ENCODE measurements at places on chromosomes 11 and 22.

DNA sequence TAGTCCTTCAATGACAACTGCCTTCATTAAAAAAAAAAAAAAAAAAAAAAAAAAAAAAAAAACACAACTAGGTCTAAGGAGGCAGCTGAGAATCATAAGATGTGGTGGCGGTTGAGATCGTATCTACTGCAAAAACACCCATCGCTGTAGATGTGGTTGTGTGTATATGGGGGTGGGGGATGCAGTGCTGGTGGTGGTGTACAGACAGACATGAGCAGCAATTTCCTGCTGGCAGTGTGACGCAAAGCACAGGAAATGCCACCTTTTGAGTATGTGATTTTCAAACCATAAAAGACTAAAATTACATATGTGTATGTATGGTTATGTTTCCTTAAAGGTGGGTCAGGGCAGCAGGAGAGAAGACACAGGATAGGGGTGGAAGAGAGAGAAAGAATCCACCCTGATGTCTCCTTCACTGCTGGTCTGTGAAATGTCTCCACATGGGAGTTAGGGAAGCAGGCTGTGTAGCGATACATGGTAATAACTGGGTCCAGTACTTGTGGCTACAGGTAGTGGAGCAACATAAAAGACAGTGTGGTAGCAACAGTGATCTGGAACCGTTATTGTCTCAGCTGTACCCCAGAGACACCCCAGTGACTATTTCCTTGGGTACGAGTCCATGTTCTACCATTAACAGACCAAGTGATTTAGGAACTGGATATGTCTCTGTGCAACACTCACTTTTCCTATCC lies 57.9 kb downstream of the SYTL2 start:
- DNase-seq: no peak

DNA sequence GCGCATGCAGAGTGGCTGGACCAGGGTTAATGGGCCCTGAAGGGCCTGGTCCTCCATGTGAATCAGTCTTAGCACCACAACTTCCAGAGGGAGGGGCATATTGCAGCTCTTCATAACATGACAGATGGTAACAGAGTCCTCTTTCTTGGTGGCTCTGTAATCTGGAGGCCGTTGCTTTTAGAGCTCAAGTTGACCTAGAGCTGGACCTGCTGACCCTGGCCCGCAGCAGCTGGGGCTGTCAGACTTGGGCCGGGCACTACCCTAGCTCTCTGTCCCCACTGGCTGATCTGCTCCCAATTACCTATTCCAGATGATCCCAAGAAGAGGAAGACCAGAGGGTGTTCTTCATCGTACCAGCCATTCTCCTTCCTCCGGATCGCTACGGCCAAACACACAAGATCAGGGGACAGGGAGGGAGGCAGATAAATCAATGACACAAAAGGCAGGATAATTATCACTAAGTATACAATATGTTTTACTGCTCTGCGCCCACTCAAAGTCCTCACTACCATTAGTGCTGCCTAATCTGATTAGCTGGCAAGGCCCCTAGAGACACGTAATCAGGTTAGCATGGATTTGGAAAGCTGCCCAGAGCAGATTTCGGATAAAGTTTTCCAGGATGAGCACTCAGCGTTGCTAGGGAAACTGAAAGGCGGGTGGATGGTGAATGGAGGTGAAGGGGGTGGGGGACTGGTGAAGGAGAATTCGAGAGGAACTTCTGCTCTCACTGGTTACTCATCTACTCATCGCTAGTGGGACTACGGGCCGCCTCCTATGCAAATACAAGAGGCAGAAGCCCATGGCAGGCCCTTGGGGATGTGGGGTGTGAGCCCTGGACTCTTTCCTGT lies 64.5 kb upstream of the PHOX2A start:
- DNase-seq: no peak

DNA sequence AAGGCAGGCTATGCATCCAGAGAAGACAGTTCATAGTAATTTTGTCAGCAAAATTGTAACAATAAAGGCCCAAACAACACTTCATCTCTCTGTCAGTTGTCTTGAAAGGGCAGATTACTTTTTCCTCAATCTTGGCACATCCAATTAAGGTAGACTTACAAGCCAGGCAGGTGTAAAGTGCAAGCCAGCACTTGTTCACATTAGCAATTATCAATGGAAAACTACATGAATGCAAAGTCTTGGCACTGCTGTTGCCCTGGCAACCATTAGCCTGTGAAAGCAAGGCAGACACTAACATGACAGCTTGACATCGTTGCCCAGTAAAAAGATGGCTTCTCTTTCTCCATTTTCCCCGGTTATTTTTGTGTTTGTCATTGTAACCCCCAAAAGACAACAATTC lies 677.2 kb upstream of the TENM4 start:
- DNase-seq: no peak

- no peak for DNase-seq
Measured at GRCh38 chr11:130299978-130300377, 14.7 kb downstream of the ZBTB44 start.

DNA sequence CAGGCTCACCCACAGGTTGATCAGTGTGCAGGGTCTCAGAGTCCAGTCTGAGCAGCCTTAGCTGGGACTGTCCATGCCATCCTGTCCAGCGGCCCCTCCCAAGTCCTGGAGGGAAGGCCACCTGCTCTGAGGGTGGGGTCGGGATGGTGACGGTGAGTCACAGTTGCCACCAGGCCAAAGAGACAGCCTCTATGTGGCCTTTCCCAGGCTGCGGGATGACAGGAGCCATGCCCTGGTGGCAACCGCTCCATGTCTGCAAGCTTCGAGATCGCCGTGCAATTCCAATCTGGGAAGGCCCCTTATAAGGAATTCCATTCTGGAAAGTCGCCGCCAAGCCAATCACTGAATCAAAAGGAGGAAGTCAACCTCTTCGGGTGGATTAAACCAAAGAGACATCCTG lies 47.5 kb downstream of the RTL6 start:
- no peak for DNase-seq

GRCh38 chr22:39469326-39469680 lies 12.5 kb downstream of the MGAT3 start:
- DNase-seq: no peak

GRCh38 chr11:131815590-131815989 lies 445.2 kb downstream of the NTM start:
- DNase-seq: no peak

GRCh38 chr11:17978553-17979287 lies 34.1 kb downstream of the SERGEF start:
- DNase-seq: no peak

GRCh38 chr11:121323046-121323607 lies 30.6 kb downstream of the SC5D start:
- DNase-seq: no peak

DNA sequence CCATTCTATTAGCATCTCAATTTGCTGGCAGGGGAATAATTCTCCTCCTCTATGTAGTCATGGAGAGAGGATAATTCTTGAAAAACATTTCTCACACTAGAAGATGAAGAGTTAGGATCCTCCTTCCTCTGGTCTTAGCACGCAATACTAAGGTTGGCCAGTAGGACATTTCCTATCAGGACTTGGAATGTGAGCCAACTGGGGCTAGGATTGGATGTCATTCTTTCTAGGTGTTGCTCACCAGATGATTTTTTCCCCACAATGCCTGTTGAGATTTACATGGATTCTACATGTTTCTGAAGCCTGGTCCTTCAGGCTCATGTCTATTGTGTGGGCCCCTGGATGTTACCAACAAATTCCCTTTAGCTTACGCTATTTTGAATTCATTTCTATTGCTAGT lies 28.0 kb downstream of the SLN start:
- no peak for DNase-seq

All from epithelial cell of prostate (primary cell).